ENCODE measurements at places on chromosomes 5 and 9.

- DNase-seq: no peak
Measured at GRCh38 chr9:28134446-28134976, 561.2 kb upstream of the C9orf72 start.

GRCh38 chr5:135105105-135105484, 71.1 kb upstream of the PITX1 start:
- DNase-seq: no peak

- DNase-seq: no peak
Measured at GRCh38 chr5:133686566-133686965, 74.2 kb upstream of the FSTL4 start.

DNA sequence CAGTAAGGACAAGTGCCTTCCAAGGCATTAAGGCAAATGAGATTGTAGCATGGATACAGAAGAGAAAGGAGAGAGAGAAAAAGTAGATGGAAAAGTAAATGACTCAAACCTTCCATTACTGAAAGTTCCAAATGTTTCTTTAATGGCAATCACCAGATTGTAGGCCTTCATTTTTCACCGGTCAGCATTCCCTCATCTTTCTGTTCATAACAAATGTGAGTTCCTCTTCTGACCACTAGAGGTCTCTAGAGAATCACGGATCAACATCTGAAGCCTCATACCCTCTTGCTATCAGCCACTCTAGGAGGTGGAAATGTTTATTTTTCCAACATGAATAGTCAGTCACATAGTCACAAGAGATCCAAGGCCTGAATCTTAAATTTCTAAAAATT, 73.6 kb upstream of the RPS23 start:
- DNase-seq: peak; percentile 35

GRCh38 chr9:114417511-114417910, 29.7 kb upstream of the AKNA start:
- DNase-seq: peak; percentile 67

DNA sequence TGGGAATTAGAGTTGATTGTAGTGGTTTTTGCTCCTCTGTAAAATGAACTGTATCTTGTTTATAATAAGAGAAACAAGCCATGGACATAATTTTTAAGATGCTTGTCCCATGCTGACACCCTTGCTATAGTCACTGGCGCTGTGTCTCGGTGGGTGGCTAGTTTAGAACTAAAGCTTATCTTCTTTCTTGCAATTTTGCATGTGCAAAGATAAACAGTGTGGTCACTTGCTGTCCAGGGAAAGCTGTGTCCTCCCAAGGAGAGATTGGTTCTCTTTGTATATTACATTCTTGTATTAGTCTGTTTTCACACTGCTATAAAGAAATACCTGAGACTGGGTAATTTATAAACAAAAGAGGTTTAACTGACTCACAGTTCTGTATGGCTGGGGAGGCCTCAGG, 143.8 kb downstream of the MELK start:
- DNase-seq: no peak
